ENCODE measurements at places on chromosomes 13 and 19.

GRCh38 chr19:5692723-5693194 is 2.7 kb downstream of the RPL36 start:
- H3K27ac ChIP-seq = no peak overlapping the region
- H3K36me3 ChIP-seq = peaks cover 55% of the 10 kb centered on the region
- no peak overlapping the region for H3K4me3 ChIP-seq
- no peaks in the 10 kb centered on the region for H3K27me3 ChIP-seq
- H3K4me1 ChIP-seq = peaks cover 5% of the 10 kb centered on the region

- H3K36me3 ChIP-seq = peaks cover 42% of the 10 kb centered on the region
- H3K4me3 ChIP-seq = no peak overlapping the region
- H3K27ac ChIP-seq = no peak overlapping the region
Observed at GRCh38 chr19:34391813-34392212, 12.4 kb upstream of the PDCD2L start.

DNA sequence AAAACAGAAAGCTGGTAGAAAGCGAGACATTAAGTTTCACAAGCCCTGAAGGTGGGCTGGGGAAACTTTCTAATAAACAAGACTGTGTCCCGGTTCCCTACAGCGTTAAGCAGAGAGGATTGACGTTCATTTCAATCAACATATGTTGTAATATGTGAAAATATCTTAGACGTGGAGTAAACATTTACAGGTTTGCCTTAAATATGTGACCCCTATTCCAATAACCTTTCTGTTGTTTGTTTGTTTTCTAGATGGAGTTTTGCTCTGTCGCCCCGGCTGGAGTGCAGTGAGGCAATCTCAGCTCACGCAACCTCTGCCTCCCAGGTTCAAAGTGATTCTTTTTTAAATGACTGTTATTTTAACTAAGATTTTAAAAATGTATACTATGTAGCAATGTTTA is 526.2 kb downstream of the SUCLA2 start:
- no peaks in the 10 kb centered on the region for H3K36me3 ChIP-seq
- no peak for DNase-seq
- H3K4me1 ChIP-seq = no peaks in the 10 kb centered on the region
- no peak overlapping the region for H3K4me3 ChIP-seq

DNA sequence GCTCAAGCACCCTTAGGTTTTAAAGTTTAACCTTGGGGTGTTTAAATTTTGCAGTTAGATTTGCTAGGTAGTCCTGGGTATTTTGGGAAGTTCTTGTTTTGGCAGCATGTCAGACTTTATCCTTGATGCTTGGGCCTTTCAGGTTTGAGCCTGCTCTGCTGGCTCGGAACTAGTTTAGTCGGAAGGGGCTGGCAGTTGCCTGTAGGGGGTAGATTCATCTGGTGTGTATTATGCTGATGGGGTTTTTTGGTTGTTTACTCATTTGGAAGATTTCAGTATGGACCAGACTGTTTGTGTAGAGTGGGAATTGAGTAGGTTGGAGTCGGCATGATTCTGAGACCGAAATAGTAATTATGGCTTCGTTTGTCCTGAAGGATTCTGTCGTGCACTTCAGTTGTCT is 15.1 kb downstream of the ILF3 start:
- no peaks in the 10 kb centered on the region for H3K27me3 ChIP-seq
- H3K36me3 ChIP-seq = peaks cover 36% of the 10 kb centered on the region
- DNase-seq = no peak
- H3K4me1 ChIP-seq = no peaks in the 10 kb centered on the region
- H3K4me3 ChIP-seq = no peak overlapping the region
- no peak overlapping the region for H3K27ac ChIP-seq

DNA sequence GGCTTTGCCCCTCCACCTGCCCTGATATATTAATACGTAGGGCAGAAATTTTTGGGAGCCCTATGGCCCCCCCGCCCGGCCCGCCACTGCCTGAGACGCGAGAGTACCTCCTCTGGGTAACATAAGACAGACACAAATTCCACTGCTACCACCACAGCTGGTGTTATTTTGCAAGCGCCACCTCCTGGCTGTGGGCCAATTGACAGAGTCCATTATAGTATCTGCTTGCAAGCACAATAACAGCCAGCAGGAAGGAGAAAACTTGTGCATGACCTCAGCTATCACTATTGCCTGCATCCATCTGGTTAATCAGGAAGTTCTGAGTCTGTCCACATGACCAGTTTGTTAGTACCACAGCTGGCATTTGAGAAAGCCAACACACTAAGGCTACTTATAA is 25.3 kb upstream of the OR10H2 start:
- peaks cover 6% of the 10 kb centered on the region for H3K27me3 ChIP-seq
- H3K36me3 ChIP-seq = no peaks in the 10 kb centered on the region
- no peak overlapping the region for H3K27ac ChIP-seq
- no peaks in the 10 kb centered on the region for H3K4me1 ChIP-seq

DNA sequence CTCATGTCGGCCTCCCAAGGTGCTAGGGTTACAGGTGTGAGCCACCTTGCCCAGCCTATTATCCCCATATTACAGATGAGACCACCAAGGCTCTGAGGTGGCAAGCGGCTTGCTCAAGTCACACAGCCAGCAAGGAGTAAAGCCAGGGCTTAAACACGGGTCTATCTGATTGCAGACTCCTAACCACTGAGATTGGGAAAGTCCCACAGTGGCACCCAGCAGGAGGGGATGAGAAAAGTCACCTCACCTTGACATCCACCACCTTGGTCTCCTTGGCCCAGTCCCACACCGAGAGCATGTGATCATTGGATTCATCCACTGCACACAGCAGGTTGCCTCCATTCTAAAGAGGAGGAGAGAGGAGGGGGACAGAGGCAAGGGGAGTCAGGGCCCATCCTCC is 9.5 kb downstream of the EML2 start:
- no peak overlapping the region for H3K4me3 ChIP-seq
- no peak overlapping the region for H3K27ac ChIP-seq
- no peaks in the 10 kb centered on the region for H3K27me3 ChIP-seq
- H3K36me3 ChIP-seq = peaks cover 22% of the 10 kb centered on the region

Data from effector memory CD4-positive, alpha-beta T cell (primary cell).